ENCODE measurements at places on chromosomes 12 and 14. TPM values are rescaled to one million over a fixed set of nuclear protein-coding genes. Genes with fewer than 3 reads are reported as not detected.

LMBR1L gene
- 18.1 TPM for total RNA-seq

C12orf56 gene
- total RNA-seq = not detected

TAS2R50 gene
- total RNA-seq = 4.4 TPM

FERMT2 gene
- 217 TPM for total RNA-seq

SLC2A13 gene
- total RNA-seq = 3.9 TPM

SERPINA1 gene
- 0.56 TPM for total RNA-seq

TAMALIN gene
- total RNA-seq = 2.7 TPM

PTPRB gene
- 6.5 TPM for total RNA-seq

SIX6 gene
- total RNA-seq = not detected

UBE3B gene
- 18.8 TPM for total RNA-seq

IL26 gene
- total RNA-seq = not detected

CD4 gene
- 5.7 TPM for total RNA-seq

DNA sequence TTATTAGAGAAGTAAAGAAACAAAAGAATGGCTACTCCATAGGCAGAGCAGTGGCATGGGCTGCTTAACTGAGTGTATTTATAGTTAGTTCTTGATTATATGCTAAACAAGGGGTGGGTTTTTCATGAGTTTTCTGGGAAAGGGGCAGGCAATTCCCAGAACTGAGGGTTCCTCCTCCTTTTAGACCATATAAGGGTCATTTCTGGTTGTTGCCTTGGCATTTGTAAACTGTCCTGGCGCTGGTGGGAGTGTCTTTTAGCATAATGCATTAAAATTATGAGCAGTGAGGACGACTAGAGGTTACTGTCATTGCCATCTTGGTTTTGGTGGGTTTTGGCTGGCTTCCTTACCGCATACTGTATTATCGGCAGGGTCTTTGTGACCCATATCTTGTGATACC is 40.1 kb downstream of the CCDC60 start:
- no peak for DNase-seq

DNA sequence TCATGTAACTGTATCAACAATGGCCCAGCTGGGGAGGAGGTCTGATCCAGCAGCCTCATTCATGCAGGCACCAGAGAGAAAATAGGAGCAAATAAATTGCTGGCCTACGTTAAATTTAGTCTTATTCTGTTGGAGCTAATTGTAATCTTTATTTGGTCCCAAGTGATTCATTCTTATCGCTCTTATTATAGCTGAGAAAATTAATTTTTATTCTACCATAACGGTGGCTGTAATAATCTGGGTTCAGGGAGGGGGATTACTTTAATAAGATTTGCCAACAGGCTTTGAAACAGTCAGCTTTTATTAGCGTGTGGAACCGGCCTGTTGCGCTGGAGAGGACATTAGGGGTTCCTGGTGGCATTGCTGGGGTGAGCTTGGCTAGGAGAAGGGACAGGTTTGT is 254.9 kb downstream of the AACS start:
- no peak for DNase-seq

DNA sequence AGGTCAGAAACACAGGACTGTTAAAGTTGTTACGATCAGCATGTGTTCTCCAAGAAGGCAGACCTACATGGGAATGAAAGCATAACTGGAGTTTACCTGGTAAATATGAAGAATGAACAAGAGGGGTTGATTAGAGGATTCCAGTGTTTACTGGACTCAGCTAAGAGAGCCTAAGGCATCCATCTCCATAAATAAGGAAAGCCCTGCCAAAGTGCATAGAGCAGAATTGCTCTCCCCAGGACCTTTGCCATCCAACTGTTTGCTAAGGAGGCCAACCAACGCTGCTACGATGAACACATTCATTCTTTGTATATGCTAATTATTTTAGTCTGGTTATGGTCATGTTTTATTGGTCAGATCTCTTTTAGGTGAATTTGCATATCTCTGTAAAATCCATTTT is 17.1 kb upstream of the PAWR start:
- no peak for DNase-seq

DNA sequence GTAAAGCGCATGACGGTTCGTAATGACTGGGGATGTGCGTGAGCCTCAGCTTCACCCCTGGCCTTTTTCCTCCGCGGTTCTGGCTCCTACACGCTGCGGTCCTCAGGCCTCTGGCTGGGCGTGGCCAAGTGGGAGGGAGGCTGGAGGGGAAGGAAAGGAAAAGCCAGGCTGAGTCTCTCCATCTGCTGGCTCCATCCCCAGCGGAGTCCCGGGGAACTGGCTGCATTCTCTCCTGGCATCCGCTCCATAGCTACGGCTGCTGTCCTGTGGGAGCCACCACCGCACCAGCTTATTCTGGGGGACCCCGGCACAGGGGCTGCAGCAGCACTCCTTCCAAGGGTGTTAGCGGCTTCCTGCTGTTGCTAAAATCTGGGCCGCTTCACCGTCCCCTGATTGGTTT is 68.2 kb upstream of the SLC24A4 start:
- DNase-seq = peak; percentile 45

DNA sequence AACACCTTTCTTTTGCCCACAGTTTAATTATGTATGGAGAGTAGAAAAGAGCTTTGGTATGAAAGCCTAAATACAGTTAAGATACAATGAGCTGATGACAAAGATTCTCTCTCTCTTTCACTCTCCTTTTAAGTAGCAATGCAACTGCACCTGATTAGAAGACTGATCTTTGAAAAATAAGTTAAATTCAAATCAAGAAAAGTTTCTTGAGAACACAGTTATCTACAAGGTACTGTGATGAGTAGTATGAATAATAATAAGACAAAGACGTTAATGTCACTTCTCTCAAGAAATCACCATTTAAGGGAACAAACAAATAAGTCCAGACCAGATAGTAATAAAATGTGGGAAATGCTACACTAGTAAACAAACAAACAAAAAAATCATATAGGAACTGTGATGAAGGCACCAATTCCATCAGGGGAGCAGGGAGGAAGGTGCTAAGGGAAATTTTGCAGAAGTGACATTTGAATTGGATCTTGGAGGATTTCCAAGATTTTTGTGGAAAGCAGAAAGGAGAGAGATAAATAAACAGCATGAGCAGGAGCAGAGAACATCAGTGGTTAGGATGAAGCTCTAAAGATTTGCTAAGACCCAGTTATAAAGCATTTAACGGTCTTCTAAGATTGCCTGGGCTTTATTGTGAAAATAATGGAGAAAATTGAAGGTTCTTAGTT is 65.2 kb upstream of the STK38L start:
- DNase-seq = peak; percentile 53

DNA sequence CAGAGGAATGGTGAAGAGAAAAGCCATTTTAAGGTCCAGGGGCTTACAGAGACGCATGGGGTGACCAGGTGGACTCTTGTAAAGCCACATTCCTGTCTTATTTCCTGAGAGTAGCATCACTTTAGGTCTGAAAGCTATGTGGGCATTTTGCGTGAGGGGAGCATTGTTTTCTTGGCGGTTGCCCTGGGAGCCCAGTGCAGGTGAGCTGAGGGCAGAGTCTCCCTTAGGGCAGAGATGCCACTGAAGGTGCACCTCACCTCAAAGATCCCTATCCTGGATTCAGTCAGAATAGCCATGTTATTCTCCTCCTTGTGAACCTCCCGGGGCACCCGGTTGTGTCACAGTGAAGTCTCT is 12.4 kb downstream of the GLRX5 start:
- DNase-seq = no peak

GRCh38 chr12:52415870-52416750 is 10.0 kb upstream of the KRT82 start:
- peak; percentile 71 for DNase-seq

DNA sequence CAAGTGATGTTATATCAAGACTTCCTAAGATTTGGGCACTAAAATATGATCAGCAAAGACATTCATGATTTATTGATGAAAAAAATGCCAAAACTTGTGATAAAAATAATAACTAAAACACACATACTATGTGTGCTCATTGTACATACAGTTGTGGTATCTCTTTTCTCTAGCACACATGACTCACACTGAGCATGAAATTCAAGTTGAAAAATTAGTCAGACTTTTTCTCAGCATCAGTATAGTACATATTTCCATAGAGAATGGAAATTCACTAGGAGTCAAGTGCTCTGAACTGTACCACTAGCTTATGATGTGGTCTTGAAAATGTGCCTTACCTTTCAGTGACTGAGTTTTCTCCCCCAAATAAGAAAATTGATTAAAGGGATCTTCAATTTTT is 471.8 kb upstream of the FLRT2 start:
- peak; percentile 11 for DNase-seq

GRCh38 chr14:74516451-74517160 is 23.0 kb downstream of the ISCA2 start:
- DNase-seq = peak; percentile 25

DNA sequence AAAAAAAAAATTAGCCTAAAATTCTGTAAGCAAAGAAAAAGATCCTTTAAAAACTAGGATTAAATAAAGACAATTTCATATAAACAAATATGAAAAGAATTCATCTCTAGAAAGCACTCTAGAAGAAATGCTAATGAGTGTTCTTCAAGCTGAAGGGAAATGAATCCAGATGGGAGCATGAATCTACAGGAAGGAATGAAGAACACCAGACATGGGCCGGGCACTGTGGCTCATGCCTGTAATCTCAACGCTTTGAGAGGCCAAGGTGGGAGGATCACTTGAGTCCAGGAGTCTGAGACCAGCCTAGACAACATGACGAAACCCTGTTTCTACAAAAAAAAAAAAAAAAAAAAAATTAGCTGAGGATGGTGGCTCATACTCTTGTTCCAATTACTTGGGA is 297.2 kb downstream of the FBXL14 start:
- DNase-seq = peak; percentile 43

DNA sequence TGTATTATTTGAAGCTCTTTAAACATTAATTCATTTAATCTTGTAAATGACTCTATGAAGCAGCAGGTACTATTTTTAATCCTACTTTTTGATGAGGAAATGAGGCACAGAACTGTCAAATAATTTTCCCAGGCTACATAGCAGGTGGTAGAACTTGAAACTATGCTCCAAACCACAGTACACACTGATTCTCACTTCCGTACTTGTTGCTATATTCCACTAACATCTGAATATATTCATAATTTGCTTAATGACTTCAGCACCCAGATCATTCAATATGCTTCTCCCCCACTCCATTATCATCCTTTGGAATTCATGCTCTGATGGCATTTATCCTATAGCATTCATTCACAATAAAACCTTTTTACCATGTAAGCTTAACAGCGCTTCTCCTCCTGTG is 4.9 kb downstream of the ERGIC2 start:
- no peak for DNase-seq

GRCh38 chr14:71415404-71415690 is 508.1 kb downstream of the PCNX1 start:
- DNase-seq = peak; percentile 79

GRCh38 chr14:99250636-99251208 is 21.3 kb downstream of the BCL11B start:
- no peak for DNase-seq

- no peak for DNase-seq
Measured at GRCh38 chr12:130347588-130347987, 9.9 kb downstream of the PIWIL1 start.

GRCh38 chr12:77914081-77914488 is 83.4 kb downstream of the NAV3 start:
- DNase-seq = no peak

DNA sequence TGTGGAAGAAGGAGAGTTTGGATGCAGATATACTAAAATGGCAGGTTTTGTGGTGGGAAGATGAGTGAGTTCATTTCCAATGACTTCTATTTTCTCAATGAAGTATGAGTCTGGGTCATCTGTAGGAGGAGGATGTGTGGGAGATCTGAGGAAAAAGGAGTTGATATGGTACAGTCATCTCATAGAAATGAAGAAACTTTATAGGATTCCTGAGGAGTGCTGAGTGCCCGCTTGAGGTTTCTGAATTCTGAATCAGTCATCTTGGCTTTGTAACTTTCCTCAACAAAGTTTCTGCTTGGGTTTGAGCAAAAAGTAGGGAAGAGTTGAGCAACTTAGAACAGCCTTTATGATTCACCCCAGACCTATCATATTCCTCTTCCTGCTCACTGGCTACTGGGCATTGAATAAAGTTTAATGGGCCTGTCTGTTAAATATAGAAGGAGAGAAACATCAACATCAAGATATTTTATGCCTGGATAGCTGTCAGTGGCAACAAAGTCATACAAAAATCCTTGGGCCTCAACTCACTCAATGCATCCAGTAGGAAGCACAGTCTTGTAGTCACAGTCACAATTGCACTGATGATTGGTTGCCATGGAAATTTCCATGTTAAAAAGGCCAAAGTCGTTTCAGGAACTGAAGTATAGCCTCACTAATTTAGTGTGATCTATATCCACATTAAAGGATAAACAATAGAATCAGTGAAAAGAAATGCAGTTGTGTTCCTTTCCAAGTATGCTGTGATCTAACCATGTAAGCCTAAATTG is 284.7 kb downstream of the DUSP6 start:
- peak; percentile 94 for DNase-seq

- no peak for DNase-seq
Measured at GRCh38 chr12:28265435-28266042, 75.3 kb downstream of the CCDC91 start.

DNA sequence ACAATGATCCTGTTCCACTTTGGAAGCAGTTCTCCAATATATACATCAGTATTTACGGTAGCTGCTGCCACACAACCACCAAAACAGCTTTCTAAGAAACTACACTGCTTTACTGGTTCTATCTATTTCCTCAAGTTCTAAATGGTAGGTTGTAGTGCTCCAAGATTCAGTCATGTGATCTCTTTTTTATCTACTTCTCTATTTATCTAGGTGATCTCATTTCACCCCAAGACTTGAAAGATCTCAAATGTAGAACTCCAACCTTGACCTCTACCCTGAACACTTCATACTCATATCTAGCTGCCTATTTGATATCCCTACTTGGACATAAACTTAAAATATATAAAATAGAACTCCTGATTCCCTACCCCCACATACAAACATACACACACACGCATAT is 133.9 kb upstream of the RAP1B start:
- no peak for DNase-seq

GRCh38 chr12:49348781-49349180 is 2.1 kb downstream of the DNAJC22 start:
- no peak for DNase-seq

GRCh38 chr12:67780580-67781084 is 132.1 kb downstream of the DYRK2 start:
- DNase-seq = no peak

DNA sequence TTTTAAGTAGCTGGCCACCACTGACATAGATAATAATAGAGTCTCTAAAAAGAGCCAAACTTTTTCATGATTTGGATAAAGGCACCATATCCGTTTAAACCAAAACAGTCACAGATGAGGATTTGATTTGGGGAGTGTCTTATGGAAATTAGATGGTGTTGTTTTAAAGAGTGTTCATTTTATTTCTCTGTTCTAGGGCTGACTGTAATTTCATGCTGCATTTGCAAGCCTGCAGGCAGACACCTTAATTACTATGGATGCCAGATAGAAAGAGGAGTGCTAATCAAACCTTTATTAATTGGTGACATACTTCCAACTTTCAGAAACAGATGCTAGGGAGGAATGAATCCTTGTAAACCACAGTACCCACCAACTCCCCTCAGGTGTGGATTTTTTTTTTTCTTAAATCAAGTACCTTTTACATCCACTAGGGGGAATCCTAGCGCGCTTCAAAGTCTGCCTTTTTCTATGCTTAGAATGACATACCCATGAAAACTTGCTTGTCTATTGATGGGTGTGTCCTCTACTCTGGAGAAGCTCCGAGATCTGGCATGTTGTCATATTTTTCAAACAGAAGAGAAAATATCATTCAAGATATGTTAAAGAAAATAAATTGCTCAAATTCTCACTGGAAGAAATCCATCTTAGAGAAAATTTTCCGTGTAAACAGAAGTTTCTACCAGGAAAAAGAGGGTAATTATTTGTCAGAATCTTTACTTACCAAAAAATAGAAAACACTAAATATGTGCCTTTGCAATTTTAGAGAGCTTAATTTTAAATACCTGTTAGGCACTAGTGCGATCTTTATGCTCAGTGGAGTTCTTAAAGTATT is 14.2 kb upstream of the PLXNC1 start:
- peak; percentile 62 for DNase-seq

GRCh38 chr12:110354172-110354780 is 49.2 kb downstream of the ANAPC7 start:
- peak; percentile 43 for DNase-seq
